T-helper 1 cell treated with Interleukin-12 subunit alpha and Interleukin-12 subunit beta and Interleukin-4 antibody, amounts not matched to agents 30 ng/mL and 1 ng/mL, for 36 hours (primary cell): ENCODE measurements at places on chromosomes 7 and 10. TPM values are rescaled to one million over a fixed set of nuclear protein-coding genes. Genes with fewer than 3 reads are reported as not detected.

The PLCE1 gene
- total RNA-seq = 0.02 and 0.05 TPM in 2 replicates

The SFR1 gene
- total RNA-seq = 11.6 and 12.1 TPM in 2 replicates

The CTAGE4 gene
- total RNA-seq = 0.49 and 1.0 TPM in 2 replicates

The NODAL gene
- not detected in 2 replicates for total RNA-seq

The DGKI gene
- 3.4 and 3.6 TPM in 2 replicates for total RNA-seq

The TET1 gene
- total RNA-seq = 1.7 TPM in 2 replicates

The FAM25G gene
- not detected in 2 replicates for total RNA-seq

The ANKRD61 gene
- total RNA-seq = 0.49 TPM in 1 of 2 replicates, not detected in the other

The GPR15LG gene
- not detected in 2 replicates for total RNA-seq

The FAM221A gene
- 4.2 and 6.5 TPM in 2 replicates for total RNA-seq

The CYP2W1 gene
- not detected in 2 replicates for total RNA-seq

The STEAP1B gene
- total RNA-seq = 0.39 and 0.41 TPM in 2 replicates

The TMEM236 gene
- 0.02 and 0.07 TPM in 2 replicates for total RNA-seq

The AFAP1L2 gene
- total RNA-seq = 3.4 and 3.5 TPM in 2 replicates

The MEIG1 gene
- total RNA-seq = not detected in 2 replicates

The A1CF gene
- total RNA-seq = not detected in 2 replicates

The ADGRA1 gene
- total RNA-seq = not detected in 2 replicates

The LLCFC1 gene
- not detected in 2 replicates for total RNA-seq

The SPAG6 gene
- total RNA-seq = 0.96 and 1.3 TPM in 2 replicates

The SPDYE16 gene
- total RNA-seq = 0.05 and 0.27 TPM in 2 replicates

The OR2A42 gene
- 0.05 and 0.07 TPM in 2 replicates for total RNA-seq

The FAM131B gene
- total RNA-seq = 0.37 TPM in 2 replicates

The TRPV6 gene
- not detected in 2 replicates for total RNA-seq

The STOX1 gene
- 0.37 and 0.42 TPM in 2 replicates for total RNA-seq
